ENCODE measurements at places on chromosomes 12 and 14. TPM values are rescaled to one million over a fixed set of nuclear protein-coding genes. Genes with fewer than 3 reads are reported as not detected.

- no peaks in the 10 kb centered on the region for H3K4me1 ChIP-seq
- no peaks in the 10 kb centered on the region for H3K36me3 ChIP-seq
- H3K4me3 ChIP-seq, result no peak overlapping the region
- no peak for DNase-seq
- H3K27ac ChIP-seq, result no peak overlapping the region
Observed at GRCh38 chr14:87628780-87629179, 364.2 kb downstream of the GALC start.

DNA sequence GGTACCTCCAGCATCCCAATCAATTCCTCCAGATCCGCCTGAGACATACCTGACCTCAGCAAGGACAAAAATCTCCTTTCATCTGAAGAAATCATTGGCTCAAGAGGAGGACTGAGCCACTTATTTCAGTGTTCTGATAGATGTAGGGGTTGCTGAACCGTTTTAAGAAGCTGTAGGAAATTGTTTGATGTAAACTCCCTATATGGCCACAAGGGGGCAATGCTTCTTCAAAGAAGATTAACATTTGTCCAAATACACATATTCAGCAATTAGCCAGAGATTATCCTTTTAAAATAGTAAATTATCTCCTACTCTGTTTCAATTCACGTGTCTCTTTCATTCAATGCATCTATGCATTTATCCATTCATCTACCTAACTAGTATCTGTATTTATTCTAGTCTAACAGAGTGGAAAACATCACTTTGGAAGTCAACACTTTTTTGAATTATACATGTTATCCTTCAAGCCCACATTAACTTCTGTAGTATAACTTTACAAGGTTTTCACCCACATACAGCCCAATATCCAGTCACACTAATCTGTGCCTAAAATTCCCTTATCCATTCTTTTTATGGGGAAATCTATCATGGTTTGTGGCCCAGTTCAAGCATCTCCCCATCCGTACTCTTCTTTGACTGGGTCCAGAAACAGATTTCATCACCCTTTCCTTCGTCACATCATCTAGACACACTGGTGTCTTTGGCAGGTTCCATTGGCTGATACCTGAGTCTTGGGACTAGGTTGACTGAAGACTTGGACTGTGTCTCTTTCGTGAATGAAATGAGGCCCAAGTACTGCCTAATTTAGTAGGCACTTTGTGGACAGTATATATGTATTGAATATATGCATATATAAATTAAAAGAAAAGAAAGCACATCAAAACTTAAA is 411.0 kb upstream of the OR4E1 start:
- peak overlapping the region; percentile 67 for H3K4me3 ChIP-seq
- peaks cover 26% of the 10 kb centered on the region for H3K4me1 ChIP-seq

DNA sequence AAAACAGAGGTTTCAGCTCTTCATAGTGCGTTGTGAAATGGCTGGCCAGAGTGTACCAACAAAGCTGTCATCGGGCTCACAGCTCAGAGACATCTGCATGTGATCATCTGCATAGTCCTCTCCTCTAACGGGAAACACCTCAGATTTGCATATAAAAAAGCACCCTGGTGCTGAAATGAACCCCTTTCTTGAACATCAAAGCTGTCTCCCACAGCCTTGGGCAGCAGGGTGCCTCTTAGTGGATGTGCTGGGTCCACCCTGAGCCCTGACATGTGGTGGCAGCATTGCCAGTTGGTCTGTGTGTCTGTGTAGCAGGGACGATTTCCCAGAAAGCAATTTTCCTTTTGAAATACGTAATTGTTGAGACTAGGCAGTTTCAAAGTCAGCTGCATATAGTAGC is 14.3 kb upstream of the PAPLN start:
- peaks cover 16% of the 10 kb centered on the region for H3K4me1 ChIP-seq
- peak; percentile 24 for DNase-seq
- peaks cover 25% of the 10 kb centered on the region for H3K36me3 ChIP-seq
- H3K27ac ChIP-seq, result peak overlapping the region; percentile 65
- no peaks in the 10 kb centered on the region for H3K27me3 ChIP-seq
- no peak overlapping the region for H3K4me3 ChIP-seq

- H3K27ac ChIP-seq, result peak overlapping the region; percentile 10
- no peak overlapping the region for H3K4me3 ChIP-seq
- H3K4me1 ChIP-seq, result peaks cover 40% of the 10 kb centered on the region
- DNase-seq, result no peak
- H3K36me3 ChIP-seq, result peaks cover 10% of the 10 kb centered on the region
Observed at GRCh38 chr12:57483466-57483865, 3.8 kb upstream of the ARHGAP9 start.

GRCh38 chr12:32136404-32136803 is 29.8 kb downstream of the BICD1 start:
- H3K4me1 ChIP-seq, result peaks cover 32% of the 10 kb centered on the region
- no peak for DNase-seq
- no peaks in the 10 kb centered on the region for H3K27me3 ChIP-seq
- H3K4me3 ChIP-seq, result no peak overlapping the region
- H3K36me3 ChIP-seq, result peaks cover 2% of the 10 kb centered on the region

GRCh38 chr14:89085231-89085731 is 260.8 kb downstream of the TTC8 start:
- no peak for DNase-seq
- H3K4me1 ChIP-seq, result no peaks in the 10 kb centered on the region
- H3K27ac ChIP-seq, result no peak overlapping the region
- no peak overlapping the region for H3K4me3 ChIP-seq
- no peaks in the 10 kb centered on the region for H3K36me3 ChIP-seq

GRCh38 chr12:22467190-22467589 is 77.2 kb downstream of the C2CD5 start:
- no peaks in the 10 kb centered on the region for H3K27me3 ChIP-seq
- H3K4me1 ChIP-seq, result peaks cover 4% of the 10 kb centered on the region
- no peak for DNase-seq
- H3K4me3 ChIP-seq, result no peak overlapping the region
- H3K36me3 ChIP-seq, result peaks cover 13% of the 10 kb centered on the region

DNA sequence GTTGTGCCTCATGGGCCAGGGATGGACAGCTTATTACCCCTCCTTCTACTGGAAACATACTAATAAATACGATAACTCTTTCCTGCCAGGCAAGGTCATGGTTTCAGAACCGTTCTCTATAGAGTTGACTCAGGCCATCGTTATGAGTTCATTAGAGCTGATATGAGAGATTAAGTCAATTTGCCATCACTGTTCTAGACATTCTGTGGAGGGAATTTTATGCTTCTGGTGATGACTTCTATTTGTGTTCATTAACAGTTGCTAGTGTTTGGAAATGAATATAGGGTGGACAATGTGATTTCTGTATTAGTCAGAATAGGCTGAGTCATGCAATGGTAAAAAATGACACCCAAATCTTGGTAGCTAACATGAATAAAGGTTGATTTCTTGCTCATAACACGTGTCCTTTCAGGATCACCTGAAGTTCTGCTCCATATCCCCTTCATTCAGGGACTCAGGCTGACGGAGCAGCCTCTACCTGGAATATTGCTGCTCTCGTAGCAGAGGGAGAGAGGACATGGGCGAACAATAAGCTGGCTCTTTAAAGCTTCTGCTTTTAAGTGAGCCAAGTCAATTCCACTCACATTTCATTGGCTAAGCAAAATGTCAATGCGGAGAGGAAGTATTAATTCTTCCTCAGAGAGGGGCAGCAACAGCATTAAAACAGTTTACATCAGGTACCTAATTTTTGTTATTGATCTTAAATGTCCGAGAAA is 18.5 kb upstream of the TBPL2 start:
- no peaks in the 10 kb centered on the region for H3K36me3 ChIP-seq
- H3K4me1 ChIP-seq, result peaks cover 8% of the 10 kb centered on the region
- H3K27me3 ChIP-seq, result peaks cover 3% of the 10 kb centered on the region
- H3K27ac ChIP-seq, result no peak overlapping the region
- no peak overlapping the region for H3K4me3 ChIP-seq

Gene IL26
- not detected for total RNA-seq

Gene NANOG
- total RNA-seq, result not detected

DNA sequence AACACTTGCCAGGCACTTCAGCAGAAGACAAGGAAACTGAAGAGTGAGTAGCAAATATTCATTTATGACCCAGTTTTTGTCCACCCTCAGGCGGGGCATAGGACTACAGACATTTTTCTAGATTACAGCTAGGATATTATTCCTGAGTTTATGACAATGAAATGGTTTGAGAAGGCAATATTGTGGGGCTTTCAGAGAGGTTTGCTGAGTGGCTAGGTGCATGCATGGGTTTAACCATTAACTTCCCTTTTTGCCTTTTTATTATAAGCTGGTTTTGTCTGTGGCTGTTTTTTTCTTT is 104.0 kb upstream of the BCAT1 start:
- no peak for DNase-seq
- H3K4me3 ChIP-seq, result peak overlapping the region; percentile 96
- peaks cover 36% of the 10 kb centered on the region for H3K4me1 ChIP-seq

GRCh38 chr12:125988545-125988944 is 923.3 kb downstream of the AACS start:
- no peak for DNase-seq
- H3K27ac ChIP-seq, result no peak overlapping the region
- peaks cover 16% of the 10 kb centered on the region for H3K27me3 ChIP-seq
- H3K4me1 ChIP-seq, result no peaks in the 10 kb centered on the region

GRCh38 chr14:33979613-33980276 is 28.9 kb upstream of the EGLN3 start:
- H3K4me1 ChIP-seq, result peaks cover 7% of the 10 kb centered on the region
- H3K4me3 ChIP-seq, result no peak overlapping the region
- H3K27ac ChIP-seq, result no peak overlapping the region
- no peak for DNase-seq

- no peak overlapping the region for H3K27ac ChIP-seq
- H3K27me3 ChIP-seq, result no peaks in the 10 kb centered on the region
- no peaks in the 10 kb centered on the region for H3K4me1 ChIP-seq
- no peak overlapping the region for H3K4me3 ChIP-seq
- no peak for DNase-seq
Observed at GRCh38 chr14:102731101-102731870, 46.0 kb upstream of the TRAF3 start.

DNA sequence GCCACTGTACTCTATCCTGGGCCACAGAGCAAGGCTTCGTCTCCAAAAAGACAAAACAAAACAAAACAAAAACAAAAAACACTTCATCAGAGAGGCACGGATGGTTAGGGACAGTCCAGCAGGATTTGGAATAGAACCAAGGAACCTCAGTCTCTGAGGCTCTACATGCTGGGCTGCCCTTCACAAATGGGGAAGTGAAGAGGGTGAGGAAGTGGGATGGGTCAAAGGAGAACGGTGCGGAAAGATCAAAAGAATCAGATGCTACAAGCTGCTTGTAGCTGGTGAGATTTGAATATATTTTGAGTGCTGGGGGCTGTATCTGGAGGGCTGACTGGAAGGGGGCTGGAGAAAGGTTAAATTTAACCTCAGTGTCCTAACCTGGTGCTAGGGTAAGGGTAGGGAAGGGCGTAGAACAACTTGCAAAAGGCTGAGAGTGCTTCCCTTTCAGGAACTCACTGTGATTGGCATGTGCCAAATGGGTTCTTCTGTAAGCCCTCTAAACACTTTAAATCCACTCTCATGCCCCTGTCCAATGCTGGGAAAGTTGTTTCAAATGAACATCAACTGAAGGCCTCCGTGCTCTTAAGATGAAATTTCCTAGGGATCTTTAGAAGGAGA is 4.6 kb downstream of the FOXJ2 start:
- H3K27me3 ChIP-seq, result no peaks in the 10 kb centered on the region
- peak overlapping the region; percentile 13 for H3K4me3 ChIP-seq
- no peak for DNase-seq
- peaks cover 58% of the 10 kb centered on the region for H3K4me1 ChIP-seq

GRCh38 chr14:58749066-58749669 is 111.4 kb downstream of the DACT1 start:
- no peaks in the 10 kb centered on the region for H3K36me3 ChIP-seq
- H3K27me3 ChIP-seq, result no peaks in the 10 kb centered on the region
- H3K27ac ChIP-seq, result no peak overlapping the region
- no peak overlapping the region for H3K4me3 ChIP-seq

DNA sequence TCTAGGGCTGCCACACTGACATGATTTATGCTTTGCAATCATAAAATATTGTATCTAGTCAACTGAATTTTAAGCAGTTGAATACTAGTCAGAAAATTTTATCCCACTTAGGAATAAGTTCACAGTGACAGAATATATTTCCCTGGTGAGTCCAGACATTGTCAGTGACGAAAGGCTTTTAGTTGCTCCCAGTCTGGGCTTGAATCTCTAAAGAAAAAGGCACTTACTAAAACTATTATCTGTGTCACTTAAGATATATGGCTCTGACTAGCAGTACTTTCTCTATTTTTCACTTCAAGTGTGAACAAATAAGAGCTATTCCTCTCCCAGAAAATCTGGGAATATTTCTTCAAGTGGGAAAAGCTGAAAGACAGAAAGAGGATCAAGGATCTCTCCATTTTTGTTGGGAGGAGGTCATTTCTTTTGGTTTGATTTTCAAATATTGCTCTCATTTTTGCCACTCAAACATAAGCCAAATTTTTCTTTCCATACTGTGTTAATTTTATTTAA is 1262.3 kb upstream of the USP15 start:
- DNase-seq, result no peak
- H3K4me3 ChIP-seq, result no peak overlapping the region
- no peaks in the 10 kb centered on the region for H3K36me3 ChIP-seq
- H3K27me3 ChIP-seq, result no peaks in the 10 kb centered on the region
- H3K4me1 ChIP-seq, result no peaks in the 10 kb centered on the region
- H3K27ac ChIP-seq, result no peak overlapping the region

DNA sequence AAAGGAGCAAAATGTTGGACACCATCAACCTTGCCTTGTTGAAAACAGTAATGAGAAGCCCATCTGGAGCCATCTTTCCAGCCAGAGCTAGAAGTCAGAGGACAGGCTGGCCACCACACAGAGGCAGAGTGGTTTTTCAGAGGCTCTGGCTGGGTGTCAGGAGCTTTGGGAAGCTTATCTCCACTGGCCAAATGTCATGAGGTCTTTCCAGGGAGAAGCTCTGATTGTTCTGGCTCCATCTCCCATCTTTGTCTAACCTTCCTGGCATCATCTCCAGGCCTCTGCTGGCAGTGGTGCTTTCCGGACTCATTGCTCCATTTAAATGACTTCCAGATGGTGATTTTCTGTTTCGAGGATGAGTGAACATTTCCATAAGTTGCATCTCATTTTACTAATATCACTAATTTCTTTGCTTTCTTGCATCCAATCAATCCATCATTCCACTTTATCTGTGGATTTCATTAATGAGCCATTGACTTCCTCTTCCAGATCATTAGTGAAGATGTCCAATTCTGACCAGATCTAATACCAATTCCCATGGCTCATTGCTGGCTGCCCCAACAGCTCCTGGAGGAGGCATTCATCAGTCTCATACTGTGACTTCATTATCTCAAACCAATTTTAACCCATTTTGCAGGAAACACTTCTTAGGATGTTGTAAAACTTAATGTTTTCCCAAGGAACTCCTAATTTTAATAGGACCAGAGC is 35.3 kb upstream of the TMTC1 start:
- no peaks in the 10 kb centered on the region for H3K4me1 ChIP-seq
- H3K36me3 ChIP-seq, result no peaks in the 10 kb centered on the region
- no peak overlapping the region for H3K27ac ChIP-seq
- no peaks in the 10 kb centered on the region for H3K27me3 ChIP-seq

Gene DCAF11
- total RNA-seq, result 59.9 TPM

All from activated CD8-positive, alpha-beta T cell treated with anti-CD3 and anti-CD28 coated beads for 36 hours (primary cell).